ENCODE measurements at places on chromosomes 13 and 19. TPM values are rescaled to one million over a fixed set of nuclear protein-coding genes. Genes with fewer than 3 reads are reported as not detected.

The LHFPL6 gene
- total RNA-seq = 18.1 TPM

The LIG4 gene
- 6.2 TPM for total RNA-seq

The ZNF440 gene
- 31.0 TPM for total RNA-seq

The KIR2DL4 gene
- total RNA-seq = not detected

The IFI30 gene
- total RNA-seq = 214 TPM

The ZNF490 gene
- 5.0 TPM for total RNA-seq

The ERICH6B gene
- not detected for total RNA-seq

The SUCLA2 gene
- total RNA-seq = 33.2 TPM

The CGB5 gene
- total RNA-seq = not detected

The ZNF813 gene
- total RNA-seq = 3.7 TPM

The LIM2 gene
- not detected for total RNA-seq

The MZF1 gene
- total RNA-seq = 24.5 TPM

The PCDH8 gene
- 0.84 TPM for total RNA-seq

The MAMSTR gene
- total RNA-seq = 0.42 TPM

The SHISA7 gene
- not detected for total RNA-seq

The CEACAM1 gene
- total RNA-seq = 1.2 TPM

The GPR18 gene
- total RNA-seq = not detected

The DIAPH3 gene
- 1.3 TPM for total RNA-seq

The ELOF1 gene
- total RNA-seq = 22.3 TPM

The NCR1 gene
- not detected for total RNA-seq

The KIR2DL1 gene
- total RNA-seq = not detected

The SYT5 gene
- 0.65 TPM for total RNA-seq

The FCGBP gene
- total RNA-seq = 171 TPM

The ZNF296 gene
- 5.5 TPM for total RNA-seq

The TSHZ3 gene
- total RNA-seq = 4.0 TPM

The ANKLE1 gene
- 0.42 TPM for total RNA-seq

The SBK2 gene
- not detected for total RNA-seq

The C5AR2 gene
- total RNA-seq = 0.91 TPM

The USF2 gene
- 126 TPM for total RNA-seq

The STXBP2 gene
- 83.7 TPM for total RNA-seq

The C19orf81 gene
- total RNA-seq = not detected

The SRRM5 gene
- 0.17 TPM for total RNA-seq

The PTPRS gene
- total RNA-seq = 145 TPM

The ZNF441 gene
- total RNA-seq = 6.4 TPM

The SUGP2 gene
- 22.2 TPM for total RNA-seq

The CPT1C gene
- total RNA-seq = 2.2 TPM

The EBI3 gene
- not detected for total RNA-seq

The HS6ST3 gene
- total RNA-seq = 0.72 TPM

The ZNF135 gene
- total RNA-seq = 4.8 TPM

The AZU1 gene
- 0.76 TPM for total RNA-seq

The ZNF784 gene
- 6.4 TPM for total RNA-seq

The FUT3 gene
- total RNA-seq = 2.3 TPM

The C19orf18 gene
- total RNA-seq = not detected

The GRIK5 gene
- total RNA-seq = 1.4 TPM

The CEACAM5 gene
- total RNA-seq = 14.0 TPM

The APOC1 gene
- total RNA-seq = 17.1 TPM

The LILRB2 gene
- total RNA-seq = 1.6 TPM

The EGLN2 gene
- 42.8 TPM for total RNA-seq

The SGCG gene
- total RNA-seq = 0.72 TPM

The UNC13A gene
- total RNA-seq = not detected

The VSIG10L gene
- total RNA-seq = 40.4 TPM

The UHRF1 gene
- total RNA-seq = 1.2 TPM

The CASP14 gene
- 245 TPM for total RNA-seq

The KLK4 gene
- total RNA-seq = 0.67 TPM

The ZNF492 gene
- 0.27 TPM for total RNA-seq

The CACNG6 gene
- not detected for total RNA-seq

The ATP4B gene
- total RNA-seq = not detected

The PGLYRP1 gene
- total RNA-seq = not detected

Measured in lower leg skin (tissue), 4 donors.